Right lung (tissue), 10 donors: ENCODE measurements at places on chromosomes 12 and 14.

GRCh38 chr12:59787610-59788009, 191.8 kb downstream of the SLC16A7 start:
- no peak for DNase-seq

GRCh38 chr14:61262082-61262481, 19.1 kb downstream of the TMEM30B start:
- no peak for DNase-seq

DNA sequence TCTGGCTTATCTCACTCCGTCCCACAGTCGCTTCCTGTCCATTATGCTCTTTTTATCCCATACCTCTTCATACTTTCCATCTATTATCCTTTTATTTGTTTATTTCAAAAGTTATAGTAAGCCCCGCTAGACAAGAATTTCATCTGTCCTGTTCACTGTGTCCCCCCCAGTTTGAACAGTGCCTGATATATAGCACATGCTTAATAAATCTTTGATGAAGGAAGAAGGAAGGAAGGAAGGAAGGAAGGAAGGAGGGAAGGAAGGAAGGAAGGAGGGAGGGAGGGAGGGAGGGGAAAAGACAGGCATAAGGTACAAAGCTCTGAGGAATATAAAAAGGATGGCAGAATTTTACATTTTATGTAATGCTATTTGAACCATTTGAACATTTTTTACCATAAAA, 324.7 kb downstream of the GXYLT1 start:
- no peak for DNase-seq

DNA sequence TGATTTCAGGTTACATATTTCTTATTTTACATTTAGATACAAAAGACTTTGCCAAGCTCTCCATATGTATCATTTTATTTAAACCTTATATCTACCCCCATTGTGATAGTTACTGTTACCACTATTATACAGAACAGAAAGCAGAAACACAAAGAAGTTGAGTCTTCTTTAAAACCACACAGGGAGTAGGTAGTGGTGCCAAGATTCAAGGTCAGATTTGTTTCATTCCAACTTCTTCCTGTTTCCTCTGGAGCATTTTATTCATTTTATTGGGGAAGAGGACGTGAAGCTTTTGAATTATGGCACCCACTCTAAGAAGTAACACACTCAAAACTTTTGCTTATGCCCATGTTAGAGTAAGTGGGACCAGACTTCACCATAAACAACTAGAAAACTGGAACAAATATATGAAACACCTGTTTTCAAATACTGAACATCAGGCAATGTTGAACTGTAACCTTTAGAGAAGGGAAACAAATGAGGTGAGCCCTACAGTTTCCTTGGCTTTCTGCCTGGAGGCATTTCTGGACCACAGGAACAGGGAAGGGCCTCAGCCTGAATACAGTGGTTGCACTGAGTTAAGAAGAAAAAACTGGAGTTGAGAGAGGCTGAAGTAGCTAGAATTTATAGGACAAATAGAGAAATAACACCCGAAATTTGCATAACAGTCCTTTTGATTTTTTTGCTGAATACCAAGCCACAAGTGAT, 160.4 kb upstream of the SSTR1 start:
- DNase-seq = no peak

DNA sequence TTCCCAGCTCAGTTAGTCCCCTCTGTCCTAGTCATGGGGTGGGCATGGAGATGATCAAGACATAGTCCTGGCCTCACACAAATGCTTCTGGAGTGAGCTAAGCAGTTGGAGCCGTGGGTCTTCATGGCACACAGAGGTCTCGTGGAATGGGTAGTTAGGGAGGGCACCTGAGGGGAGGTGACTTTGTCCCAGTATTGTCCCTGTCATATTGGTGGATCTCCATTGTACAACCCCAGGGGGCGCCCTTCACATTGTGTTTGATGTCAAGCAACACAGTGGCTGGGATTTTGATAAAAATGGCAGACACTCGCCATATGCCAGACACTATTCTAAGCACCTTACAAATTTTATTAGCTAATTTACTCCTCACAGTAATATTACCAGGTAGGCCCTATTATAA, 175.4 kb upstream of the LHX5 start:
- DNase-seq = no peak

DNA sequence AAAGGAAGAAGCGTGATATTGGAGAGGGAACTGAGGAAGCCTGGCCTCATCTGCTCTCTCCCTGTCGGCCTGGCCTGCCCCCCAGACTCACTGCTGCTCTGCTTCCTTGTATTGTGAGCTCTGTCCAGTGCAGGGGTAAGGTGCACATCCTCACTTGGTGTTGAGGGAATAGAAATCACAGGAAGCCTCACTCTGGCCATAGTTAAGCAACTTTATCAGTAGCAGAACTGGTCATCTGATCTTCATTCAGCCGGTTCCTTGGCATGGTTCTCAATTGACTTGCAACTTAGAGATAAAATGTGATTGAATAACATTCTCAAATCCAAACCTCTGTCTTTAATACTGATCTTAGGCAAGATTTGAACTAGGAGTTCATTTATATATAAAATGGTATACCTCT, 11.5 kb upstream of the CCDC175 start:
- no peak for DNase-seq

DNA sequence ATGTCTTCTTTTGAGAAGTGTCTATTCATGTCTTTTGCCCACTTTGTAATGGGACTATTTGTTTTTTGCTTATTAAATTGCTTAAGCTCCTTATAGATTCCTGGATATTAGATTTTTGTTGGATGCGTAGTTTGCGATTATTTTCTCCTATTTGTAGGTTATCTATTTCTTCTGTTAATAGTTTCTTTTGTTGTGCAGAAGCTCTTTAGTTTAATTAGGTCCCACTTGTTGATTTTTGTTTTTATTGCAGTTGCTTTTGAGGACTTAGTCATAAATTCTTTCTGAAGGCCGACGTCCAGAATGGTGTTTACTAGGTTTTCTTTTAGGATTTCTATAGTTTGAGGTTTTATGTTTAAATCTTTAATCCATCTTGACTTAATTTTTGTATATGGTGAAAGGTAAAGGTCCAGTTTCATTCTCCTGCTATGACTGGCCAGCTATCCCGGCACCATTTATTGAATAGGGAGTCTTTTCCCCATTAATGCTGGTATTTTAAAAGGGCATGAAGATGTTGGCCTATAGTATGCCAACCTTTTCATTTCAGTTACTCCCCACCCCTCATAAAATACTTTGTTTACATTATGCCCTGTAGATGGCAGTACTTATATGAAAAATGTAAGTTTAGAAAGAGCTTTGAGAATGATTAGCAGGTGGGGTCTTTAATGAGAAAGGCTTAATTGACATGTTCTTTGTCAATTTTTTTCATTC, 62.9 kb upstream of the PSMA6 start:
- no peak for DNase-seq

GRCh38 chr12:106015646-106016045, 123.1 kb downstream of the NUAK1 start:
- DNase-seq = no peak

DNA sequence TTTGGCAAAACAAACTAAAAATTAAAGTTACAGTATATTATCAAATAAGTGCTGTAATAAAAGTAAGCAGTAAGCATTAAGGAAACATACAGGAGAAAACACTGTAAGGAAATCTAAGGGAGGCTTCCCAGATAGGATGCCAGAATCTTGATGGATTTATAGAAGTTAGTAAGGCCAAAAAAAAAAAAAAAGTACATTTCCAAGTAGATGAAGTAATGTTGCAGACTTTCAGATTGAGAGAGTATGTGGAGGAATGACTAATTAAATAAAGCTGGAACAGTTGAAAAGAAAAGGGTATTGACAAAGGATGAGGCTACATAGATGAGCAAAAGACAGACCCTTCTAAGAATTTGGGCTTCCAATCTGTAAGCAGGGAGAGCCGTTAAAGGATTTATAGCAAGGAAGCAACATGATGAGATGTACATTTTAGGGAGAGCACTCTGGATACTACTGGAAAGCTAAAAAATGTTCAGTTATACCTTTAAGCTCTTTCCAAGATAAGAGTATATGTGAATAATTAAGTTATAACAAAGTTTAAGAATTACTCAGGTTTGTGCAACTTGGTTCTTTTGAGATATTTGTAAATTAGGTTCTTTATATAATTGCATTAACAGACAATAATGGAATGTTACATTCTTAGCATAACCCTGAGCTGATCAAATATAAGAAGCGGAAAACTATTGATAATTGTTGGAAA, 87.5 kb upstream of the MON2 start:
- DNase-seq = no peak

DNA sequence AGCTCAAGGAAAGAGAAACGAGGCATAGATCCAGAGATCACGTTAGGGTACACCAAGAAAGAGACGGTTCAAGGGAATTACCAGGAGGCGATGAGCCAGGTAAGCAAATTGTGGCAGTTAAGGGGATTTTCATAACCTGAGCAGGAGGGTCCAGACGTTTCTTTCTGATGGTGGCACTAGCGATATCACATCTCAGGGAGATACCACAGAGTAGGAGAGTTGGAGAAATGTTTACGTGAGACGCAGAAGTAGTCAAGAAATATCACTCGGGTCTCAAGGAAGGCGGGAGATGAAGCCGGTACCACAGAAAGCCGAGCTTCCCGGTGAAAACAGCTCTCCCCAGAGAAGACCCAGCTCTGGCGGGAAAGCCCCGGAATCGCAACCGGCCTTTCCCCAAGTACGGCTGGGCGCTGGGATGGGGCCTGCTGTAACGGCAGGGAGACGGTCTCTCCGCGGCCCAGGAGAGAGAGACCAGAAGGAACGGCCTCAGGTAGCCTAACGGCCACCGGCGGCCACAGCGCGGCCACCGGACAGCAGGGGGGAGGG, 485 bp downstream of the SENP1 start:
- no peak for DNase-seq

- no peak for DNase-seq
Observed at GRCh38 chr12:86950444-86950843, 694.3 kb upstream of the MGAT4C start.

- DNase-seq = no peak
Observed at GRCh38 chr12:124727922-124728321, 135.7 kb downstream of the SCARB1 start.

- DNase-seq = no peak
Observed at GRCh38 chr14:101624536-101624935, 63.2 kb downstream of the DIO3 start.

DNA sequence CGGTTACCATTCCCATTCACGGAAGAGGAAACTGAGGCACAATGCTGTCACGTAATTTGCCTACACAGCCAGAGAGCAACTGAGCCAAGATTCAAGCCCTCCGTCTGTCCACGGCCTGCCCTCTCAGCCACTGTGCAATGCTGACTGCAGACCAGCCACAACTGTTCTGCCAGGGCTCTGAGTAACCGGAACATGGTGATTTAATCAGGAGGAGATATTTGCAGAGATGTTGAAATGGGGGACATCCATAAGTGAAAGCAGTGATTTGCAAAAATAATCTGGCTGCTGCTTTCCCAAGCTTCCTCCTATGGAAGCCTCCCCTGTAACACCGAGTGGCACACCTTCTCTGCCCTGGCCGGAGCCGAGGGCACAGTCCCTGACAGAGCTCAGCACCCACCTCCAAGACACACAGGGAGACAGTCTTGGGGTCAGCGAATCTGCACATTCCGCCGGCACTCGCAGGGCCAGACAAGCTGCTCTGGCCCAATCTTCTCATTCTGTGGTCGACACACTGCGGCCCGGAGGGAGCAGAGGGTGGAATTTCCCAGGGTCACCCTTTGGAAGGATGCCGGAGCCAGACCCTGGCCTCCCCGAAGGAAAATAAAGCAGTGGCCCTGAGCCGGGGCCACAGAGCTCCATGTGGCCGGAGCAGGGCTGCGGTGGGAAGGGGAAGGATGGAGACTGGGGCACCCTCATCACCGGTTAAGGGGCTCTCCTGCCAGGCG, 158.2 kb upstream of the DIO3 start:
- DNase-seq = no peak

DNA sequence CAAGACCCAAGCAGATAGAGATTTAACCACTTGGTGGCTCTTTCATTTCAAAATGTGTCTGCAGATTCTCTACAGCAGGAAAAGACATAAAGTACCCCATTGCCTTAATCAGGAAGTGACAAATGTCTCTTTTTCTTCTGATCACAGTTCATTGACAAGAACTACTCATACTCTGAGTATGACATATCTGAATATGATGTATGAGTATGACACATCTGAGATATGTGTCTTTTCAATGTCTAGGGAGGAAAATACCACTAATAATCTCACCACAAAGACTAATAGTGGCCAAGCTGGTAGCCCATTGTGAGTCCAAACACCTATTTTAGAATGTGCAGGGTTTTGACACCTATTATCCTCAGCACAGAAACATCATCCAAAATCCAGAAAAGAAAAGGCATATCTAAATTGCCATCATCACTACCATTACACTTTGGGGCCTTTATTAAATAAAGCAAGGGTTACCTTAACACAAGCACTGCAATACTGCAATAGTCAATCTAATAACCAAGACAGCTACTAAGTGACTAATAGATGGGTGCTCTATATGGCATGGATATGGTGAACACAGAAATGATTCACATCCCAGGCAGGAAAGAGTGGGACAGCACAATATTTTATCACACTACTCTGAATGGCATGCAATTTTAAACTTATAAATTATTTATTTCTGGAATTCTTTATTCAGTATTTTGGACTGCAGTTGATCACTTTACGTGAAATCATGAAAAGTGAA, 243.7 kb upstream of the FAR2 start:
- DNase-seq = no peak

DNA sequence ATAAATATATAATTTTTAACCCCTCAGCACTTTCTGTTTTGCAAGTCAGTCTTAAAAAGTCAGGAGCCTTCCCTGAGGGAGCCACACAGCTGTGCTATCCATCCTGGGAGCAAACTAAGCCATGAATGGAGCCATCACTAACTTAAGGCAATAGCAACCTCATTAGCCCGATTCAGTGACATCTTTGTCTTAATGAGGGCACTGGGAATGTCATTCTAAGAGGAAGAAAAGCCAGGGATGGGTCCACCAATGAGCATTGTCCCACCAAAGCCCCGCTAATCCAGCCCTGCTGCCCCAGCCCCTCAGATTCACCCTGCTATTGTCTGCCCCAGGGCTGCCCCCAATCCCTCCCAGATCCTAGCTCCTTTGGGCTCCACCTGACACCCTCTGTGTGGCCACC, 19.5 kb downstream of the GSC start:
- DNase-seq = no peak

DNA sequence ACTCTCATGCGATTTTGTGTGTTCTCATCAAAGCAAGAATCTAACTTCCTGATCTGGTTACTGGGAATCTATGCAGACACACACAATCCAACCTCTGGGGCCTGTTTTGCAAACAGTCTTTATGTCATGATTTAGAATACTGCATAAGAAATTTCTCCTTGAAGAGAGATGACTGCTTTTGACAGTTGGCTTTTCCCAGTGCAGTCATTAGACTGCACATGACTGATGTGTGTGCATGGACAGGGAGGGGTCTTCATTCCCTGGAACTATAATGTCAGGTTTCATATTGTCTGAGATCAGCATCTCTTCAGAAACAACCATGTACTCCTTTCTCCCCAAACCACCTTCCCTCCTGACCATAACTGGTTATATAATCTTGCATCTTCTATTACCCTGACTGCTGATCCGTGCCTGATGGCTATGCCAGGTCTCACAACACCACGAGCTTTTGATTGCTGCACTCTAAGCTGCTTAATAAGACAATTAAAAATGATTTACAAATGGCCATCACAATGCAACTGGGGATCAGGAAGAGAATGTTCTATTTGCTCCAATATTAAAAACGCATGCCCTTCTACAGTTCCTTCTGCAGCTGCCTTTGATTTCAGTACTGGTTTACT, 995.4 kb downstream of the NRXN3 start:
- no peak for DNase-seq

- no peak for DNase-seq
Observed at GRCh38 chr12:85029456-85029855, 6.6 kb downstream of the TSPAN19 start.
